Retinal pigment epithelial cell (primary cell): ENCODE measurements at places on chromosomes 16 and 17.

GRCh38 chr17:3838206-3838605, 7.8 kb downstream of the NCBP3 start:
- no peak for DNase-seq

- DNase-seq: no peak
Measured at GRCh38 chr16:19601083-19601976, 45.8 kb downstream of the VPS35L start.

GRCh38 chr16:50245417-50246298, 20.7 kb upstream of the ADCY7 start:
- no peak for DNase-seq

DNA sequence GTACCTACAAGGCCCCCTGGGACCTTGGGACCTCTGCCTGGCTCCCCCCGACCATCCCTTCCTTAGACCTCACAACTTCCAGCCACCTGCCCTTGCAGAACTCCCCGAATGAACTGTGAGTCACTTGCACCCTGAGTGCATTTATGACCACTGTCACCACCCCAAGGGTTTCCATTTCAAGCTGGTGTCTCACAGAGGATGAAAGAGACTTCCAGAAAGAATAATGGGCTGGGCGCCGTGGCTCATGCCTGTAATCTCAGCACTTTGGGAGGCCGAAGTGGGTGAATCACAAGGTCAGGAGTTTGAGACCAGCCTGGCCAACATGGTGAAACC, 124.5 kb upstream of the CIBAR2 start:
- DNase-seq: no peak

DNA sequence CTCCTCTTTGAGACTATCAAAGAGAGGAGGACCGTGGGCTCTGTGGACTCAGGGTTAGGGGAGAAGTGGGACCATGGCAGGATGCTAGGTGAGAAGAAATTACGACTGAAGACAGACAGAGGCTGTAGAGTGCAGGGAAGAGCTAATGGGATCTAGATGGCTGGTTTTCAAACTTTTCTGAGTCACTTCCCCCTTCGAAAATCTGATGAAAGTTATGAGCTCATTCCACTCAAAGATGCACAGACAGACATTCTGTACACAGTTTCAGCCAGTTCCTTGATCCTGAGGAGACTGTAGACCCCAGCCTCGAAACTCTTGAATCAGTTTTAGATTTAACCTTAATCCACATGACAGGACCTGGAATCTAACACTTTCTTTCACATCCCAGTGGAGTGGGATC, 40.7 kb downstream of the RGS9 start:
- DNase-seq: no peak

- DNase-seq: no peak
Measured at GRCh38 chr17:9021158-9021991, at the start of gene NTN1. NTN1 (plus strand) TSS chr17:9021510; CDS start chr17:9022374, 864 bp downstream.

GRCh38 chr17:59372138-59372751, 40.8 kb downstream of the YPEL2 start:
- no peak for DNase-seq

GRCh38 chr16:67397812-67398545, 4.7 kb upstream of the TPPP3 start:
- DNase-seq: no peak

DNA sequence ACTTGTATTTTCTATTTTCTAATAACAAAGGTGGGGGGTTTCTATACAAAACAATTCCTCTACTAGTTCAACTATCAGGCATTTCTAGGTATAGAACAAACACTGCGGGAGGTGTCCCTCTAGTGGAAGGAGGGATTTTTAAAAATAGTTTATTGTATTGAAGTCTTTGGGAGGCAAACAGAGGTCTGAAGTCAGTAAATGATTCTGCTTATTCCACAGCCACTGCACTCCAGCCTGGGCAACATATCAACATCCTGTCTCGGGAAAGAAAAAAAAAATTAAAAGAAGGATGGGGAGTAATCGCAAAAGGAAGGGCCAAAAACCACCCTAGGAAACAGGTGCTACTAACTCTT, 648 bp upstream of the ERCC4 start:
- peak; percentile 12 for DNase-seq

- no peak for DNase-seq
Measured at GRCh38 chr17:81551458-81552243, 502 bp downstream of the FAAP100 start.

DNA sequence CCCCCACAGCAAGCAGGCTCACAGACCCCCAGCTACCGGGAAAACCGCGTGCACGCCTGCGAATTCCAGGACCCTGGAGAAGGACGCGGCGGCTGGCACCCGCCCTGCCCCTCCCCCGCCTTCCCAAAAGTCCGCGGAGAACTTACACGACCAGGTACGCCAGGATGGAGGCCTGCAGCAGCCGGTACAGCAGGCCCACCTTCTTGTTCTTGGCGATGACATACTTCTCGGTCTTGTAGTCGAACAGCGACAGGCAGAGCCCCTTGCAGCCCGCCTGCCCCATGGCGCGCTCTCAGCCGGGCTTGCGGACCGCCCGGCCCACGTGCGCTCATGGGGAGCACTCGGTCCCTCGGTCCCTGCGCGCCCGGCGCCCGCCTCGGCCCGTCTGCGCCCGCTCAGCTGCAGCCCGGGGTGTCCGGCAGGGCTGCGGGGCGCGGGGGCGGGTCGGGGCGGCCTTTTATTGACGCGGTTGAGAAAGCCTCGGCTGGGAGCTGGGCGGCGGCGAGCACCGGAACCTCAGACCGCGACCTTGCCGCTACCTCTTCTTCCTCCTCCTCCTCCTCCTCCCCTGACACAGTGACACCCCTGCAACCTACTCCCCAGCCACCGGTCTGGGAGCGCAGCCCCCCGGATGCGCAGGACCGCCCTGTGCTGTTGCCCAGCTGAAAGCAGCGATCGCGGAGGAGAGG, at the start of gene P2RX5:
Gene P2RX5 (minus strand): TSS at position 433 of the 689 bp plus-strand sequence. CDS start 150 bp downstream, at position 283.
- DNase-seq: no peak

- no peak for DNase-seq
Measured at GRCh38 chr16:58243528-58244004, 45.7 kb upstream of the CSNK2A2 start.

GRCh38 chr17:29723278-29724047, 100.8 kb upstream of the CORO6 start:
- DNase-seq: no peak

DNA sequence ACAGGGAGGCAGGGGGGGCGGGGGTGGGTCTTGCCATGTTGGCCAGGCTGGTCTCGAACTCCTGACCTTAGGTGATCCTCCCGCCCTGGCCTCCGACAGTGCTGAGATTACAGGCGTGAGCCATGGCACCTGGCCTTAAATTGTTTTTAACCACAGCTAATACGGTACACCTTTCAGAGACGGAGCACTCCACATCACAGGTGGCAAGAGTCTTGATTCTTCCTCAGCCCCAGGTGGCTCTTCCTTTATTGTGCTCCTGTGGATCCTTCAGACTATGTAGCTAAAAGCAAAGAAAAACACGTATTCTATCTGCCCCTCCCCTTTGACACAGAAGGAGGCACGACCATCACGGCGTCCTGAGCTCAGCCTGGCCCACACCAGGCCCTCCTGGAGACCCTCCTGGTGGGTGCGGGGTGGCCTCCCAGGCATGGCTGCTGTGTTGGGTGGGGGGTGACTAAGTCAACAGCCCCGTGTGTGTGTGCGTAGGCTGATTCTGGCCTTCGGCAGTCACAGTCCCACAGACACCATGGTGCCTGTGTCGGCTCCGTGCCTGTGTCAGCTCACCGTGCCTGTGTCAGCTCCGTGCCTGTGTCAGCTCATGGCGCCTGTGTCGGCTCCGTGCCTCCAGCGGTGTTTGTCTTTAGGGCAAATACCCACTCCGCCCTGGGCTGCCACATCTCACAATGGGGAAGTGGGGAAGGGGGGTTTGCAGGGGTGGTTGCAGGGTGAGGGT, 10.8 kb upstream of the SECTM1 start:
- DNase-seq: no peak

DNA sequence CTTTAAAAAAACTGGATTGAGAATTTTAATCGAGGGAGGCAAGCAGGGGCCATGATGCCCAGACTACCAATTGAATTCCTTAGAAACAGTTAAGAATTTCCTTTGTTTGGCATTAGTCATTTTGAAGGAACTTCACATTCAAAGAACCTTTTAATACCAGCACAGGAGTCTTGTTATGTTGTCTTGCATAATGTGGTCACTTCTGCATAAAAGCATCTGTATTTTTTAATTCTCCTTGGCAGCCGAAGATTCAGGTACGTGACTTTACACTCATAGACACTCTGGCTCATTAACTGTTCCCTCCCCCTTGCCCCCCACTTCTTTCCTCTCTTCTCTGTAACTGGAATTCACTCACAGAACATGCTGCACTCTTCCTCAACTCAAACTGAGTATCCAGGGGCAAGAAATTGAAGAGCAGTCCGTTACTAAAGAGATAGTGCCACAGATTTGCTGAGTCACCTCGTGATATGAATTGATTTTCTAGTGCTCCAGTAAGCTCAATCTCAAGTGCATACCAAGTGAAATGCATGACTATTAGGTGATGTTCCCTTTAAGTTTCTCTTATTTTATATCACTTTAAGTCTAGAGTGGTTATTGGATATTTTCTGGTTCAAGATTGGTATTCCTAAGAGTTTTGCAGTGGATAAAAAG, 572.2 kb upstream of the SOX9 start:
- DNase-seq: no peak

- DNase-seq: no peak
Measured at GRCh38 chr16:83717814-83718213, 90.0 kb upstream of the HSBP1 start.

GRCh38 chr17:82103553-82104451, 5.8 kb upstream of the FASN start:
- DNase-seq: no peak

DNA sequence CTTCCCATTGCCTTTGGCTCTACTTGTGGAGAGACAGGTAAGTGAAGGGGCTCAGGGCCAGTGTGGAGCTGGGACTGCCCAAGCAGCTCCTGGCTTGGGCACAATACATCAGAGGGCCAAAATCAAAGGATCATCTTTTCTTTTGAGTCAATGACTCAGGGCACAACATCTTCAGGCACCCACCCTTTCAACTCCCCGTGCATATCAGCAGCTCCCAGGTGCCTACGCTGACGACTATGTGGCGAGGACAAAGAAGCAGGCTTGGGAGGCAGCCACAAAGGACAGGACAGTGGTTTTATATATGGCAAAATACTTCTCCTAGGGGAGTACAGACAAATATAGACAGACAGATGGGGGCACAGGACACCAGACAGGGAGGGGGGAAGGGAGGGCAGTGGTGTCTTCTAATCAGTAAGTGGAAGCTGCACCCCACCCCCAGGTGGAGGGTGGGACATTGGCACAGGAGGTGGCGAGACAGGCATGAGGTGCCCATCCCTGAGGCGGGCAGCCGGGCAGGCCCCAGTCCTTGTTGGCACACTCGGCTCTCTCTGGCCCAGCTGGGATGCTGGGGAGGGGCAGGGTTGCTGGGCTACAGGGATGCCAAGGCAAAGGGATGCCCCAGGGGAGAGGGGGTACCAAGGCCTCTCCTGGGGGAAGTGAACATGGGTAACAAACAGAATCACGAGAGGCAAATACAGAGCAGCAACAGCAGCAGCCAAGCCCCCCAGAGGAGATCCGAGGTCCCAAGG, 7.7 kb upstream of the ARL5C start:
- no peak for DNase-seq
